ENCODE measurements at places on chromosomes 6 and 20.
A peak's percentile ranks its signal among the peaks of the same experiment; 100 is the strongest.

DNA sequence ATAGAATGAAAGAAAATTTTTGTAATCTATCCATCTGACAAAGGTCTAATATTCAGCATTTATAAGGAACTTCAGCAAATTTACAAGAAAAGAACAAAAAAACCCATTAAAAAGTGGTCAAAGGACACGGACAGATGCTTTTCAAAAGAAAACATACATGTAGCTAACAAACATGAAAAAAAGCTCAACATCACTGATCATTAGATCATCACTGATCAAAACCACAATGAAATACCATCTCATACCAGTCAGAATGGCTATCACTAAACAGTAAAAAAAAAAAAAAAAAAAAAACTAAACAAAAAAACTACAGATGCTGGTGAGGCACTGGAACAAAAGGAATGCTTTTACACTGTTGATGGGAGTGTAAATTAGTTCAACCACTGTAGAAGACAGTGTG lies 837.1 kb downstream of the EPHA7 start:
- no peak for DNase-seq

- DNase-seq: no peak
These were observed 7.7 kb downstream of the NOX3 start for GRCh38 chr6:155447949-155448348.

DNA sequence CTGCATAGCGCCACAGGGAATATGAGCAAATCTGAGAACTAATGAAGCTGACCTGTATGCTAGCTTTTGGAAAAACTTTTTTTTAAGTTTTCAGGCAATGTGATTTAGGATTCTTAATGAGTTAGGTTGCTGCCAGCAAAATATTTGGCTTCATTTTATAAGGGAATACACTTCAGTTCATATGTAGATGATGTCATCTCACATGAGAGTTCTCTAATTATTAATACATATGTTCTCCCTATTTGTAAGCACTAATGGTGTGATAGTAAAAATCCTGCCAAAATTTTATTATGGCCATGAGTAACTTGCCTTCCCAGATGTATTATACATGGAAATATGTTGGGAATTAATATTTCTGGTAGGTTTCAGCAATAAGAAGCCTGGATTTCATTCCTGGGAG lies 573.8 kb downstream of the EPM2A start:
- DNase-seq: no peak

DNA sequence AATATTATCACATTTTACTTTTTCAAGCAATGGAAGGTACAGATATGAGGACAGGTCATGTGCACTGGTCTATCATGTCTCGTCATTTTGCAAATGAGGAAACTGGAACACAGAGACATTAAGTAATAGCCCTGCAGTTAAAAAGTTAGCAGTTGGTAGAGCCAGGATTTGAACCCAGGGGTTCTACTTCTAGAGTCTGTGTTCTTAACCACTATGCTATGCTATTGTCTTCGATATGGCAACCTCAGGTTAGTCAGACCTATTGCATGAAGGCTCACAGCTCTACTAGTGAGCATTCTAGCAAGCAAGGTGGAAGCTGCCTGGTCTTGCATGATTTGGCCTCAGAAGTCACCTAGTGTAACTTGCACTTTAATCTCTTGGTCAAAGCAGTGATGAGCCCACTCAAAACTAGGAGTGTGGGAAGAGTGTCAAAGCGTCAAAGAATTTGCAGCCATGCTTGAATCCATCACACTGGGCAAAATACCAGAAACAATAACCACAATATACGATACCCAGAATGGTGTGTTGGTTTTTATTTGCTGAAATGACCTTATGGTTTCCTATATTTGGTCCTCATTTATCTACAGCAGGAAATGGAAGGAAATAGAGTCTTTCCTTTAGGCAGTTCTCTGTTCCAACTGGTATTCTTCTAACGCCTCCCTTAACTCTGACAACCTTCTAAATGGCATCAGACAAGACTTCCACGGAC lies 20.4 kb upstream of the BMP2 start:
- DNase-seq: peak; percentile 57

- no peak for DNase-seq
These were observed 81.3 kb upstream of the SIRPA start for GRCh38 chr20:1813674-1814635.

DNA sequence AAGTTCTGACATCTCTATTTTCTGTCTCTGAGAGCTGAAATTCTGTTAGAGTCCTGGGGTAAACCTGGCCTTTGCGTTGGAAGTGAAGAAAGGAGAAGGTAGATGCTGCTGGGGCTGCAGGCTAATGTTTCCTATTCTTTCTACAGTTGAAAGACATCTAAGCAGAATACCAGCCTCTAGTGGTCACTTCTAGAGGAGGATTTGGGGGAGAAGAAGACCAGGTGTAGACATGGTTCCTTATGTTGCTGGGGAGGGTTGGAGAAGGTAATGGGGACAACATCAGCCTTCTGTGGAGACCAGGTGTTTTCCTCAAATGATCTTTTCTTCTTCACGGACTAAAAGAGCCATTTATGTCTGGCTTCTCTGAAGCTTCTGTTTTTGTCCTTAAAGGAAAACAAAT lies 62.6 kb downstream of the BTBD3 start:
- DNase-seq: no peak

DNA sequence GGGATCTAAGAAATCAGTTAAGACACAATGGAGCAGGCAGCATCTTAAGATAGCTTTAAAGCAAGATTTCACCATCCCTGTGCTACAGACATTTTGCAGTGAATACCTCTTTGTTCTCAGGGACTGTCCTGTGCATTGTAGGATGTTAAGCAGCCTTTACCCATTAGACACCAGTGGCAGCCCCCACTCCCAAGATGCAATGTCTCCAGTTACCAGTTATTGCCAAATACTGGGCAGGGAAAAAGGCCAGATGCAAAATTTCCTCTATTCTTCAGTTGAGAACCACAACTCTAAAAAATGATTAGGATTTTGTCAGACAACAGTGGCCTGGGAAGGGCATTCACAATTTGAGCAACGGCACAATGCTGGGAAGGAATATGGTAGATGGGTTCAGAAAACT lies 6.1 kb downstream of the FBXO5 start:
- no peak for DNase-seq

GRCh38 chr20:33679758-33680485 lies 5.7 kb upstream of the NECAB3 start:
- no peak for DNase-seq

DNA sequence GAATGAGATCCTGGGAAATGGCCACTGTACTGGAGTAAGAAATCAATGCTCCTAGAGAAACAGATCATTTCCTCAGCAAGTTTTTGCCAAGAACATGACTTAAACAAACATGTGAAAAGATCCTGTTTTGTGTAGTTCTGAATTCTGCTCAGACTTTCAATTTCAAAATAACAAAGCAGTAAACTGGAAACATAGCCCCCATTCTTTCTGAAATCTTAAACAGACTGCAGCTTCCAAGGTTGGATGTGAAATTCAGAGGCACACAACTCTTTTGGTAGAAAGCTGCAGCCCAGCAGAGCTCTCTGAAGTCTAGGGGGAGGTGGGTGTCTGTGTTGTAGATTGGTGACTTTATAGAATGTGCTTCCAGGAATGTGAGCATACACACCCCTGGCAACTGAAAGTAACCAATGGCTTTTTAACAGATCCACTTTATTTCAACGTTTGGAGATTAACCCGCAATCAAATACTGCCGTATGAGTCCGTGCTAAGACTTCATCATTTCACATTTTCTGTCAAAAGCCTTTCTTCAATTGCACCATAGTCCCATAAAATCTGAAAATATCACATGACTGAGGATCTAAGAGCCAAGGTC lies 86.4 kb downstream of the ATXN1 start:
- peak; percentile 48 for DNase-seq

DNA sequence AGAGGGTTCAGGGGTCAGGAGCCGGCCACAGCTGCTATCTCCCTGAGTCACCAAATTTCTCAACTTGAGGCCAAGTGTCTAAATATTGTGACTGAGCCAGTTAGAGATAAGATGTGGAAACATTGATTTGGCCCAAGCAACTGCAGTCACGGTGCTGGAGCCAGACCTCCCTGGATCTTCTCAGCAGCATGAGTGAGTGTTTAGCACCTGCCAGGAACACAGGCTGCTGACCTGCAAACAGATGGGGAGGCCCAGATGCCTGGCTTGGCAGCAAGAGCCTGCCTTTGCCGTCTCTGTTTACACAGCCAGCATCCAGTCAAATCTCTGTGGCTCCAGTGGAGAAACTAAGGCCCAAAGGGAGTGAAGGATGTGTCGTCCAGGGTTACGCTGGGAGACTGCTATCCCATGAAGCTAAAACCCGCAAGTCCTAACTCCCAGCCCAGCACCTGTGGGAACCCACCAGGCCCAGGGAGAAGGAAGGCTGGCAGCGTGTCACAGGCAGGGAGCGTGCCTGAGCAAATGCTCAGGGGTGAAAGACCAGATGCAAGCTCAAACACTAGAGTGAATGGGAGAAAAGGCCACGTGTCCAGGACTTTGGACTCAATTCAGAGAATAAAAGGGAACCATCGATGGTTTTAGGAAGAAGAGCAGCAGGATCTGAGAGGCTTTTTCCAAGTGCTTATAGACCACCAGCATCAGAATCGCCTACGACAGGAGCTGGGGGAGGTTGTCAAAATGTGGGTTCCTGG lies 15.9 kb upstream of the PTGIS start:
- peak; percentile 93 for DNase-seq

GRCh38 chr6:37433657-37434271 lies 743 bp downstream of the CMTR1 start:
- peak; percentile 5 for DNase-seq

DNA sequence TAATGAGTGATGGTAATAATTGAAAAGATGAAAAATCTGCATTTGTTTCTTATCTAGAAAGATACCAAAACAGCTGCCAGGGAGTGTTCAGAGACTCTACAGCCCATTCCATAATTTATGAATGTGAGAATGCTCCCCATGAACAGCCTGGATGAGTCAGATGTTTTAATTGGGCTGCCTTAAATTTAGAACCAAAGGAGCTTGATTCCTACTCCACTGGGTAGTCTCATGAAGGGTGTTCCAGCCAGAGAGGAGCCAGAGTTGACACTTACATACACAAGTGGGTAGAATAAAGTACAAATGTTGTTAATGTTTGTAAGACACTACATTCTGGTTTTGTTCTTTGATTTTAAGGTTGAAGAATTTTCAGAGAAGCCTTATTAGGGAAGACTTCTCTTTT lies 158.7 kb upstream of the PRND start:
- no peak for DNase-seq

DNA sequence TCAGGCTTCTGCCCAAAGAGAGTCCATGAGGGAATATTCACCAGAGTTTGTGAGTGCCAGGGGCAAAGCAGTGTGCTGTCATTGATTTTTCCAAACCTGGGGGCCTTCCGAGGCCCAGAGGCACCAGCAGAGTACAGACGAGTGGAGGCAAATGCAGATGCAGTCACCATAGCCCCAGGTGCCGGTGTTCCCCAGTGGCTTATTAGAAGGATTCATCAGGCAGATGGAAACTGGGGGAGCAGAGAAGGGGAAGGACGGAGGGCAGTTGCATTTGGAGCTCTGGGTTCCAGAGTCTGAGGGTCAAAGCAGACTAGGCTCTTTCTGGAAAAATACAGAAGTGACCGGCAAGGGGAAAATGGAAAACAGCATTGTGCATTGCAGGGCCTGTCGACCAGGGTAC lies 184.2 kb downstream of the ANKRD60 start:
- DNase-seq: no peak

DNA sequence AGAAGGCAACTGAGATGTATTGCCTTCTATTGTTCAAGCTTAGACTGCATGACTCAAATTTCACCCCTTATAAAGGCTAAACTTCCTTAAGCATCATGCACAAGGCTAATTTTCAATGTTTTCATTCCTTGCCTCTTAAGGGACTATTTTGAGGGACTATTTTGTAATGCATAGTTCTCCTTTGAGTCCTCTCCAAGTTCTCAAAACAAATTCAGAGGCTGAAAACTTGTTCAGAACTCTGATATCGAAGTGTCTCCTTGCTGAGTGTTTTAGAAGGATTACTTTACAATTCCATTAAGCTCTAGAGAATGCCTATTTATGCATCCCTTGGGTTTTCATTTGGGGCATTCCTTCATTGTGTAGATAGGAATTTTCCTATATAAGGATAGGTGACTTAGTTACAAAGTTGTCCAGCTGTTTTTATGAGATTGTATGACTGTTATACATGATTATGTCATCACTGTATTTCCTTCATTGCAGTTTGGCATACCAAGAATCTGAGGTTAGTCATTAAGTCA lies 41.7 kb downstream of the COL19A1 start:
- DNase-seq: no peak

GRCh38 chr6:133837801-133838349 lies 51.0 kb upstream of the TCF21 start:
- DNase-seq: peak; percentile 35

GRCh38 chr6:13425943-13426931 lies 61.2 kb downstream of the GFOD1 start:
- DNase-seq: peak; percentile 24

DNA sequence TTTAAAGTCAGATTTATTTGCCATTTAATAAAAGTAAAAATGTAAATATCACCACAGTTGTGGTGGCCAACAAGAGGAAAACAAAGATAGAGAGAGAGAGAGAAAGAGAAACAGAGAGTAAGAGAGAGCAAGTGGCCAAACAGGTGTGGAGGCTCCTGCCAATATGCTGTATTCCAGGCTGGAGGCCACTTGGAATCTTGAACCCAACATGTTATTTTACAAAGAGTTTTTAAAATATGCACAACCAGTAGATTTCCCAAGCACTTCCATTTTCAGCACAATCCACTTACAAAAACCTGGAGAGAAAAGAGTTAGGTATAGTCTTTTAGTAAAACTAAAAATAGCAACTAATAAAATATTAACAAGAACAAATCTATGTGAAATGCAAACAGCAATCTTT lies 1323.1 kb upstream of the CITED2 start:
- DNase-seq: no peak

GRCh38 chr6:21393441-21394165 lies 199.9 kb upstream of the SOX4 start:
- no peak for DNase-seq

GRCh38 chr20:32889281-32889680 lies 30.6 kb downstream of the EFCAB8 start:
- no peak for DNase-seq

- DNase-seq: no peak
These were observed 63.2 kb upstream of the TBC1D7 start for GRCh38 chr6:13391537-13391936.

DNA sequence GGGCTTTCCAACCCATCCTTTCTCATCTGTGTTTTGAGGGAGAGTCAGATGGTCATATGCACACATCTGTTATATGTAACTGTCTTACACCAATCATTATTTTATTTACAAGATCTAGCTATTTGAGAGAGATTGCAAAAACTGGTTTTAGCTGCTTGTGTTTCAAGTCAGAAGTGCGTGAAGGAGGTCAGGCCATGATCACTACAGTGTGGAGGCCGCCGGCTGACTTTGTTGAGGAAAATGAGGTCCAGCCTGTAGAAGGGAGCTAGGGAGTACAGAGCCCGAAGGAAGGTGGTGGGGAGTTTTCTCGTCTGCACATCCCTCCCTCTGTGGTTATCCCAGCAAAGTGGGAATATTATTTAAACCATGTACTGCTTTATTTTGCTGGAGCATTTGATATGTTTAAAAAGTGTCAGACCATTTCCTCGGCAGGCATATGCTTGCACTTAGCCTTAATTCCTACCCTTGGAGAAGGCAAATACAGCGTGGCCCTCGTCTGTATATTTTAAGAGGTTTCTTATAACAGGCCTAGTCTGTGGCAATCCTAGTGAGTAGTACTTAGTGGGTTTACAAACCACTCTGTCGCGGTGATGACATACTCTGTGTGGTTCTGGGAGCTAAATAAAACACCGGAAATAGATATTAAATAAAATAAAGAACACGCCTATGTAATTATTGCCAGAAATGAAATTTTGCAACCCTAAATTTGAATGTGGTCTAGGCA lies 95.6 kb downstream of the UST start:
- no peak for DNase-seq

All from brain microvascular endothelial cell (primary cell).